ENCODE measurements at places on chromosomes 1 and 21.

DNA sequence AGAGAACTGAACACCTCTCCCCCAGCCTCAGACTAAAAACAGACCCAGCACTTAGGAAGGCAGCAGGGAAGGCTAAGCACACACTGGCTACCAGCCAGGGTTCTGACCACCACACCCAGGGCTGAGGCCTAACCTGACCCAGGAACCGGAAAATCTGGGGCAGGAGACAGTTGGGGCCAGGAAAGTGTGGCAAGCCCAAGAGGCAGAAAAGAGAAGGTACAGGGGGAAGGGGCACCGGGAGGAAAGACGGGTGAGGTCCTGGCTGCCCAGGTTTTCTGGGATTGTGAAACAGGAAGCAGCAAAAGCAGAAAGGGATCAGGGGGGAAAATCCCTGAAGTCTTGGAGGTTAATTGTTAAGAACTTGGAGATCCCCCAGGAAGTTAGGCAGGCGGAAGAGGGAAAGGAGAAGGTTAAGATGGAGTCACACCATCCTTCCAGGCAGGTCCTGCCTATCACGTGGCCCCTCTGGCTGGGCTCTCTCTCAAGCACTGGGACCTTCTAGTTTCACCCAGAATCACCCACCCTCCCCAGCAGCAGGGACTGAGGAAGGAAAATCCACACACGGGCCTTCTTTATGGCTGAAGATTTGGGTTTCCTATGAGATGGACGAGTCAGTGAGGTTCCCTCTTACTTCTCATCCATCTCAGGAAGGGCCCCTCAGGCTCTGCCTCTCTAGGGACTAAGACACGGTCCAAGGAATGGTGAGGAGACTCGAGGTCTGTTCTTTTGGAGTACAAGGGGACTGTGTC lies 2.6 kb downstream of the HDGF start:
- DNase-seq, result peak; percentile 76

DNA sequence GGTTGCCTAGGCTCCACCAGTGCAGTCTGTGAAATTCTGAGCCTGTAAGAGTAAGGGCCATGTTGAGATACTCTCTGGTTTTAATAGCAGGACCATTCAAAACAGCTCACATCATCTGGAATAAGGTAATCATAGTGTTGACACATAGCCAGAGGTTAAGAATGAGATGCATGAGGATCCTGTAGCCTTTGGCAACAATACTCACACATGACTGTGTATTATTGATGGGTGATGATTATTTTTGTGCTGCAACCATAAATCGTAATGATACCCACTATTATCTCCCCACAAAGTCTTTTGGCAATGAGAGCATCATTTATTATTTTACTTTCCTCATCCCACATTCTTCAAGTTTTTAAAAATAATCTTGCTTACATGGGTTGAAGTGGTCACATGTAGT lies 35.5 kb downstream of the KCNK2 start:
- no peak for DNase-seq

DNA sequence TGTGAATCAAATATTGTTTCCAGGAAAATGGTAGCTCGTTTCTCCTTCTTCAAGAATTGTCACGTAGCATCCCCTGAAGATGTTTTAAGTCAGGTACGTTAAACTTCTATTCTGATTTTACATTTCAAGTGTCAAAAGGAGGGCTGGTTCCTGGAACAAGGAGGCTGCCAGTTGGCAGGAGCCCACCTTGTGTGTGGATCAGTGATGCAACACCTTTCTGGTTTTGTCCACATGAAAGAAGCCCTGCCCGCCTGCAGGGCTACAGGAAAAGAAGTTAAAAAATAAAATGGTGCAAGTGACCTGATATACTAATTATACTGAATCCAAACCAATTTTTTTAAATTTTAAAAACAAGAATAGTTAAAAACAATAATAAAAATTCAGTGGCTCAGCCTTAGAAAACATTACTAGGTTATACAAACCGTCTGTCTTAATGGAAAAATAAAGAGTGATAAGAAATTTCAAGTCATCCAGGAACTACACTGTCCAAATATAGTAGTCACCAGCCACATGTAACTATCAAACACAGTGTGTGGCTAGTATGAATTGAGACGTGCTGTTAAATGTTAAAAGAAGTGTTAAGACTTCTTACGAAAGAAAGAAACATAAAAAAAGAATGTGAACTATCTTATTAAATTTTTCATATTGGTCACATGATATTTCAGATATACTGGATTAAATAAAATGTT lies 123.1 kb downstream of the APP start:
- DNase-seq, result no peak

GRCh38 chr1:184860985-184861754 lies 106.5 kb upstream of the EDEM3 start:
- DNase-seq, result no peak

- DNase-seq, result peak; percentile 36
These were observed 241.3 kb downstream of the PLA2G4A start for GRCh38 chr1:187070076-187070475.

GRCh38 chr21:37436174-37436573 lies 69.6 kb downstream of the DYRK1A start:
- no peak for DNase-seq

GRCh38 chr1:26856181-26856580 lies 6.8 kb upstream of the SFN start:
- no peak for DNase-seq

GRCh38 chr1:224262373-224263054 lies 67.5 kb downstream of the NVL start:
- no peak for DNase-seq

GRCh38 chr1:161179698-161180097 lies 2.4 kb upstream of the B4GALT3 start:
- no peak for DNase-seq

GRCh38 chr1:116944613-116945012 lies 34.9 kb downstream of the PTGFRN start:
- DNase-seq, result no peak

- DNase-seq, result no peak
These were observed 22.1 kb downstream of the PSEN2 start for GRCh38 chr1:226892524-226892875.

DNA sequence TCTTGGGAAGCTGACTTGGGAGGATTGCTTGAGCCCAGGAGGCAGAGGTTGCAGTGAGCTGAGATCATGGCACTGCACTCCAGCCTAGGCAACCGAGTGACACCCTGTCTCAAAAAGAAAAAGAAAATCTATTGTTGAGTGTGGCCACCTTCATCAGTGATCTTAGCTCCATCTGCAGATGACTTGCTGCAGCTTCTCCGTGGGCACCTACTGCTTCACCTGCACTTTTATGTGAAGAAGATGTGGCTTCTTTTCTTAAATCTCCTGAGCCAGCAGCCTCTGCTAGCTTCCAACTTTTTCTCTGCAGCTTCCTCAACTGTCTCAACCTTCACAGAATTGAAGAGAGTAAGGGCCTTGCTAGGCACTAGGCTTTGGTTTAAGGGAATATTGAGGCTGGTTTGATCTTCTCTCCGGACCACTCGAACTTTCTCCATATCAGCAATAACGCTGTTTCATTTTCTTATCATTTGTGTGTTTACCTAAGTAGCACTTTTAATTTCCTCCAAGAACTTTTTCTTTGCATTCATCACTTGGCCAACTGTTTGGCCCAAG lies 28.0 kb downstream of the AGPAT3 start:
- DNase-seq, result no peak

DNA sequence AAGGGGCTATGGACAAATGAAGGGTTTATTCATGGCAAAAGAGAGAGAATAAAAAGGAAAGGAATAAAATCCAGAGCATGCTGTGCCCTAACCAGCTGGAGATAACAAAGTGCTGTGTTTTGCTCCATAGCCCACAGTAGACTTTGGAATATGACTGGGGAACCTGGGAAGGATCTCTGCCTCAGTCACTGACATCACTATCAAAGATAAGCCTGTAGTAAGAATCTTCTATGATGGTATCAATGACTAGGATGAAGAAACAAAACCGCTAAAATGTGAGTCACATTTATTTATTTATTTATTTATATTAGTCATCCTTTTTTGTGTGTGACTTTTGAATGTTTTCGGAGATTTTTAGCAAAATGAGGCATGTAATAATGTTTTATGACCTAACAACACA lies 56.3 kb downstream of the NVL start:
- DNase-seq, result peak; percentile 82

GRCh38 chr1:1270813-1271212 lies 2.8 kb downstream of the UBE2J2 start:
- DNase-seq, result no peak

DNA sequence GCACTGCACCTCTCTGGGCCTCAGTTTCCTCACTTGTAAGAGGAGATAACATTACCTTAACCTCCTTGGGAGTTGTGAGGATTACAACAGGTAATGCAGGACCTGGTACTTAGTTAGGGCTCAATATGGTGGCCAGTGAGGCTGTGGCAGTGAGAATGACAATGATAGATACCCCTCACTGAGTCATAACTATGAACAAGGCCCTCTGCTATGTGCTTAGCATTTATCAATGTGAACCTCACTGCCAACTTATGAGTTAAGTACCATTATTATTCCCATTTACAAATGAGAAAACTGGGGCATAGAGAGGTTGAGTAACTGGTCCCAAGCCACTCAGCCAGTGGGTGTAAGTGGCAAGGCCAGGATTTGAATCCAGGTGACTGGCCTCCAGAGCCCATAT lies 64.4 kb downstream of the HMGB4 start:
- no peak for DNase-seq

- DNase-seq, result peak; percentile 97
These were observed 36.6 kb downstream of the PLXNA2 start for GRCh38 chr1:208207388-208208131.

GRCh38 chr1:113538225-113538624 lies 147.9 kb downstream of the MAGI3 start:
- peak; percentile 31 for DNase-seq

DNA sequence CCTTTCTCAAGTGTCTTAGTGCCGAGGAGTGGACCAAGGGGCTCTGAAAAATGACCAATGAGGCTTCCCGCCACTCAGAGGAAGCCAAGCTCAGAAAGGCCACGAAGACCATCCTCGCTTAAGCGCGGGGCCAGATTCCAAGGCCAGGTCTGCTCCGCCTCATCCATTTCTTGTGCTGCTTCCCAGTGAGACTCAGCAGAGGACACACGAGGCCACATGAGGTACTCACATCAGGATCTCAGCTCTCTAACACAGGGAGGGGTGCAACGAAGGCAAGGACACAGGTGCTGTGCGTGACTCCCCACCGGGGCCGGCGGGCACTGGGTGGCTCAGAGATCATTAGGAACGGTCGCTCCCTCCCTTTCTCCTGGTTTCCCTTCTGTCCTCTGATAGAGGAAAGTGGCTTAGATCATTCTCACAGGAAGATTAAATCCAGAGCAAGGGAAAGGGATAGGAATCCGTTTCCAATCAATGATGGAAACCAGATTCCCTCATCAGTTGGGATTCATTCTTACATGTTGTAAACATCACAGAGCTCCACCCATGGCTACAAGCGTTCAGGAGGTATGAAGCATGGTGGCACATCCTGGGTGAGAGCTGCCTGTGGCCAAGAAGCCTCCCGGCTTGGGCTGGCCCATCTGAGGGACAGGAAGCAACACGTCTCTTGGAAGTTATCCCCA lies 46.7 kb downstream of the CAPZB start:
- no peak for DNase-seq

GRCh38 chr1:63454269-63454668 lies 68.8 kb downstream of the ITGB3BP start:
- no peak for DNase-seq

DNA sequence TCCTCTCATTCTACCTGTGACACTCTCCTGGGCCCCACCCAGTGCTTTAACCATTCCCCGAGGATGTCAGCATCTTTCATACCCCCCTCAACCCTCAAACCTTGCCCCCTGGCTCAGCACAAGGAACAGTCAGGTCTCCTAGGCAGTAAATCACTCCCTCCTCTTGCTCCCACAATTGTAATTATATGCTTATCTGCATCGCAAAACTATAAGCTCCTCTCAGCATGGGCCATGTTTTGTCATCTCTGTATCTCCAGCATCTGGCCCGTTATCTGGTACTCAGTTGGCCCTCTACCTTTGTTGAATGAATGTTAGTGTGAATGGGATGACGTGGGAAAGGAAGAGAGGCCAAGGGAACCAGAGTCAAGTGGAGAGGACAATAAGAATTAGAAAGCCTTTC lies 2.8 kb upstream of the ELOVL1 start:
- DNase-seq, result no peak

DNA sequence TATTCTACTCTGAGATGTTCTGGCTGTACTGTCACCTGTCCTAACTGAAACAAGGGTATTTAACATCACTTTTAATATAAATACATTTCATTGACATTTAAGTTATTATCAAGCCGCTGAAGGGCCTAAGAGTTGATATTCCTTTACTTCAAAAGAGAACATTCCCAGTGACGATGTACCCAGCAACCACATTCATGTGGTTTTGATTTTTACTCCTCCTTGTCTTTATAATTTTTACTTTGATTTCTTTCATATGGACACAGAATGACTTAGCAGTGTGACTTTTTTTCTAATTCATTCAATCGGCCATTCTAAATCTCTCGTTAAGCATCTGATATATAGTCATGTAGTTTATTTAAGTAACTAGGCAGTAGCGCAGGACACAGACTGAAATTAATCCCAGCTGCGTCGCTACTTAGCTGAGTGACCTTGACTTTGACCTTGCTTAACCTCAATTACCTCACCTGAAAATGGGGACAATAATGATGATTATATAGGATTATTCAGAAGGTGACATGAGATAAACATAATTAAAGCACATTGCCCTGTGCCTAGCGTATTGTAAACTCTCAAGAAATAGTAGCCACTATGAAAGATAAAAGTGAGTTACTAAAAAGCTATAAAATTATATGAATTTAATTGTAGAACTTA lies 476.6 kb downstream of the SETD4 start:
- no peak for DNase-seq

GRCh38 chr1:205430696-205431305 lies 8.9 kb upstream of the LEMD1 start:
- peak; percentile 50 for DNase-seq

GRCh38 chr1:45385302-45385701 lies 45.1 kb upstream of the MUTYH start:
- no peak for DNase-seq

GRCh38 chr1:29820401-29820800 lies 584.1 kb downstream of the PTPRU start:
- DNase-seq, result no peak

DNA sequence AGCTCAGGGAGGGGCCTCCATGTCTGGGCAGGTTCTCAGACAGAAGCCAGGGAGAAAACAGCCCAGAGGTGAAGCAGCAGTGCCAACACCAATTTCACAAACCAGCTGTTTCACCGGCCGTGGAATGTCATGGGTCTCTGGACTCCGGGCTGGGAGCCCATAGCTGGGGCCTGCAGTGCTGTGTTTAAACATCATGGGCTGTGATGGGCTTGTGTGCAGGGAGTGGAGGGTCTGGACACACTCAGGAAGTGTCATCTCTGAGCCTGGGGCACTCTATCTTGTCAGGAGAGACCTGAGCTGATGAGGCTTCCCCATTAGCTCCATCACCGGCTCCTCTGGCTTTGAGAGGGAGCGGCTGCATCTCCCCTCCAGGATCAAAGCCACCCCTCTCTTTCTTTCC lies 173.6 kb upstream of the IGSF21 start:
- DNase-seq, result no peak

GRCh38 chr1:109917051-109917767 lies 6.6 kb downstream of the CSF1 start:
- no peak for DNase-seq

DNA sequence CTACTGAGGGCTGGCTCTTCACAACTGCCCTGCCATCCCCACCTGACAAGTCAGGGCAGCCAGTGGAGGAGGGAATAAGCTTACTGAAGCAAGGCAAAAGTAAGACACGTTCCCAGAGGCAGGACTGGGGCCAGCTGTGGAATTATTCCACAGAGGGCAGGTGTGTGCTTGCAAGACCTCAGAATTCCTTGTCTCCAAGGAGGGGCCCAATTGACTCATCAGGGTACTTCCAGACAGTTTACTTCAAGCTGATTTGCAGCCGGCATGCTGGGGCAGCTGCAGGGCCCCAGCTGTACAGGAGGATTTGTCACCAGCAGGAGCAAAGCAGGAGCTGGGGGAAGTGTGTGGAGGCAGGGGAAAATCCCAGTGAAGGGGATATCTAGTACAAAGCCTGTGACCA lies 167.5 kb upstream of the CAMK1G start:
- peak; percentile 93 for DNase-seq

All from A172 (cell line).